GM23338 (cell line): ENCODE measurements at places on chromosomes 5 and 9.

GRCh38 chr5:61394078-61394704 is 62.1 kb downstream of the ZSWIM6 start:
- no peak for DNase-seq

DNA sequence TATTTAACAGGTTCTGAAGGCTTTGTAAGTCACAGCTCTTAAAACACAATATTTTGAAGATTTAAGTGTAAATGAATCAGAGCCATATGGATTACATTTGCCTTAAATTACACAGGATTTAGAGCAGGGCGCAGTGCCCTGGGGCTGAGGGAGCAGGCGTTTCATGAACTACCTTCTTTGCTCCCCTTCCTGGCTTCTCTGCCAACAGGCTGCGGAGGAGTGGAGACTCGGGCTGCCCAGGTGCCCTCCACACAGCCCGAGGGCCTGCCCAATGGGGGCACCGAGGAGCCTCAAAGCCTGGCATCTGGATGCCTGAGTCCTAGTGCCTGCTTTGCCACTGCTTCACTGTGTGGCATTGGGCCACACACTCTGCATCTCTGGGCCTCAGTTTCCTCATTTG is 90.6 kb upstream of the HAND1 start:
- DNase-seq = no peak

GRCh38 chr9:96080364-96080763 is 204.9 kb downstream of the ERCC6L2 start:
- DNase-seq = no peak

- DNase-seq = no peak
Observed at GRCh38 chr9:8011974-8012373, 212.4 kb upstream of the DMAC1 start.
